ENCODE measurements at places on chromosomes 11 and 22. TPM values are rescaled to one million over a fixed set of nuclear protein-coding genes. Genes with fewer than 3 reads are reported as not detected.

Gene OR52N4
- total RNA-seq, result 0.62 TPM

Gene OR52A1
- not detected for total RNA-seq

Gene MPZL3
- total RNA-seq, result 49.0 TPM

DNA sequence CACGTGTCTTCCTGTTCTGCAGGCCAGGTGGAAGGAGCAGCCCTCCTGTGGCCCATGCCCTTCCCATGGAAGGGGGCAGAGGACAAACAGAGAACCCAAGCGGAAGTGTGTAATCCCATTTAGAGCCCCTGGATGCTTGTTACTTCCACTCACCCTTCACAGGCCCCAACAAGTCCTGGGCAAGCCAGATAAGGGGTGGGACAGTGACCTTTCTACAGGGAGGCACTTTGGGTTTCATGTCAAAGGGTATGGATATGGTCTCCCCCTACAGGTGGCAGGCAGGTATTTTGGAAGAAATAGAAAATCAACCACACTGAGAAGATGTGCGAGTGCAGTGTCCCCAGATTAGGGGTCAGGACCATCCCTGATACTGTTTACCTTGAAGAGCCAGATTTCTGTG, 11.4 kb downstream of the MPEG1 start:
- H3K27me3 ChIP-seq, result no peaks in the 10 kb centered on the region
- no peak overlapping the region for H3K4me3 ChIP-seq
- DNase-seq, result no peak
- H3K27ac ChIP-seq, result no peak overlapping the region
